ENCODE measurements at places on chromosomes 16 and 17.

- no peak for DNase-seq
These were observed 3.9 kb upstream of the SETD1A start for GRCh38 chr16:30953511-30954124.

DNA sequence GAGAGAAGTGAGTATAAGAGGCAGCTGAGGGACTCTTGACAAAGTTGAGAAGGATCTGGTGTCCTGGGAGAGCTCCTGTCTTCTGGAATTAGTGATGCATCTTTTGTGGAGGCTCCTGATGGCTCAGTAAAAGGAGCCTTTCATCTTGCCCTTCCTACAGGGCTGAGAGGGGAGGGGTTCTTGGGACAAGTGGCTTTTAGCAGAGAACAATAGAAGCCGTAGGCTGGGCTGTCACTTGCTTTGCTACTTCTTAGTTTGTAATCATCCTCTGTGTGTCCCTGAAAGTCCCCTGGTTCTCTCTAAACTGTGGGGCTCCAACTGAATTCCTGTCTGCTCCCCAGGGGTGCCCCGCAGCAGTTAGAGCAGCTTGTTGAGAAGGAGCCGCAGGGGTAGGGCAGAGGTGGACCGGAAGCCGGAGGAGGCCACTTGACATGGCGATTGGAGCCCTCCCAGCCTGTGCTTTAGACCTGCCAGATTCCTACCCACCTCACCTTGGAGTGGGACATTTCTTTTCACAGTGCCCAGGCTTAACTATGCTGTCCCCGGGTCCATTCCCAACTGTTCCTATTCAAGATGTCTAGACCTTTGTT is 85.1 kb downstream of the PRKCA start:
- no peak for DNase-seq

- DNase-seq = no peak
These were observed 96.6 kb downstream of the SPECC1 start for GRCh38 chr17:20105539-20106280.

DNA sequence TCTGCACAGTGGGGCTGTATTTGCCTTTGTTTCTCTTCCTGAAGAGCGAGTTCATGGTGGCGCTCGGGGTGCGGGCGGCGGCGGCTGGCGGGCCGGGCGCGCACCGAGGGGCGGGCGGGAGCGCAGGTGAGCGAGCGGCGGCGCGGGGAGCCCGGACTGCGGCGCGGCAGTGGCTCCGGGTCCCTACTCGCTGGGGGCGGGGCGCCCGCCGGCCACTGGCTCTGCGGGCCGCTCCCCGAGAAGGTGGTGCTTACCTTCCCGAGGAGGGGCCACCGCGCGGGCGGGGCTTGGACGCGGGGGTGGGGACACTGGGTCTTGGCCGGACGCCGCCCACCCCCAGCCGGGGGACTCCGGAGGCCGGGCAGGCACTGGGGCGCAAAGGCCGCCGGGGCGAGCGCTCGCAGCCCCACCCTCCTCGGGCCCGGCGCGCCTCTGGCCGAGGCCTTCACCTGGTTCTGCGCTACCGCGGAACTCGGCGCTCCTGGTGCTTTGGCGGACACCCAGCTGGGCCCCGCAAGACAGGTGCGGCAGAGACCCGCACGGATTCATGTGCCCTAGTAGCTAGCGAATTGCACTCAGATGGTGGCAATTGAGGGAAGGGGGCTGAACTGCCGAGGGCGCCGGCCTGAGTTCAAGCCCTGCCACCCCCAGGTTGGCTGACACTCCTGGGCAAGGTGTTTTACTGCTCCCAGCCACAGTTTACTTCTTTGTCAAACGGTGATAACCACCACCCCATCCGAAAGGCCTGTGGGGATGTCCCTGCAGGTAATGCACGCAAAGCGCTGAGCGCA is at the start of gene PPL:
PPL (minus strand) TSS at position 158 of the 791 bp plus-strand sequence; CDS start at position 55, 103 bp downstream.
- no peak for DNase-seq

GRCh38 chr17:50339381-50339780 is 6.5 kb upstream of the XYLT2 start:
- no peak for DNase-seq

GRCh38 chr16:87636050-87636684 is 33.9 kb downstream of the JPH3 start:
- peak; percentile 61 for DNase-seq

DNA sequence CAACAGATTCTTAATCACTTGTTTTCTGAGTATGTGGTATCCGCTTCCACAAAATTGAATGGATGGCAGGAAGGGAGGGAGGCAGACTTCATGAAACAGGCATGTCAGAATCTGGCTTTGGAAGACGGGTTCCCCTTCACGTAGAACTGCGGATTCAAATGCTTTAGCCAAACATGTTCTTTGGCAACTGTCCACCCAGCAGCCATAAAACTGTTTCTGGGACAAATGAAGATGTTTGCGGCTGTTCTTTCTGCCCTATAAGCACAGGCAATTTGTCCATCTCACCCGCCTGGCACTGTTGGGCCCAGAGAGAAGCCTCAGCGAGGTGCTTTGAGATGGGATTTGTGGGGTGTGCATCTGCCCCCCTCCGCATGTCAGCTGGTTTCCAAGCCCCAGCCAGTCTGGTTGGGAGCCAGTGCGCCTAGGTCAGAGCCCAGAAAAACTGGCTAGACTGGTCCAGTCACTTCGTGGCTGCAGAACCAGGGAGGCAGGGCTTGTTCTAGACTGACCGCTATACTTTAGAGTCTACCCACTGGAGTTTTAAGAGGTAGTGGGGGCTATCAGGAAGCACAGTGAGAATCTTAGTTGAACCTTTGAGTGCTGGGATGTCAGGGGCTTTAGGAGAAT is 6.3 kb downstream of the CRHR1 start:
- no peak for DNase-seq

- DNase-seq = no peak
These were observed 14.4 kb downstream of the GJD3 start for GRCh38 chr17:40349895-40350688.

DNA sequence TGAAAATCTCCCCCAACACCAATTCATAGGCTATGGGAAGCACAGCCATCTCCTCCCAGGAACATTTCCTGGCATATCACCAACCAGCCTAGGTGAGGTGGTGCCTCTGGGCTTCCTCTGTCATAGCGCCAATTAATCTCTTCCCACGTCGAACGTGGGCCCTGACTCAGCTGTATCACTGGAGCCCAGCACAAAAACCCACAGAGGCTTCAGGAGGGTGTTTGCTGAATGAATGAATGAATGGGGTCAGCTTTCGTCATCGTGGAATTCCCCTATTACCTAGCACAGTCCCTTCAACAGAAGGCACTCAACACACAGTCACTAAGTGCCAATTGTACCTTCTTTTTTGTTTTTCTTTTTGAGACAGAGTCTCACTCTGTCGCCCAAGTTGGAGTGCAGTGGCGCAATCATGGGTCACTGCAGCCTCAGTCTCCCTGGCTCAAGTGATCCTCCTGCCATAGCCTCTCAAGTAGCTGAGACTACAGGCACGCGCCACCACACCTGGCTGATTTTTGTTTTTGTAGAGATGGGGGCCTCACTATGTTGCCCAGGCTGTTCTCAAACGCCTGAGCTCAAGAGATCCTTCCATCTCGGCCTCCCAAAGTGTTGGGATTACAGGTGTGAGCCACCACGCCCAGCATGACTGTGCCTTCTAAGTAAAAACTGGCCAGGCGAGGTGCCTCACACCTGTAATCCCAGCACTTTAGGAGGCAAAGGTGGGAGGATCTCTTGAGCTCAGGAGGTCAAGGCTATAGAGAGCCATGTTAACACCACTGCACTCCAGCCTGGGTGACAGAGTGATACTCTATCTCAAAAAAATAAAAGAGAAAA is 4.1 kb downstream of the ZNF688 start:
- no peak for DNase-seq

DNA sequence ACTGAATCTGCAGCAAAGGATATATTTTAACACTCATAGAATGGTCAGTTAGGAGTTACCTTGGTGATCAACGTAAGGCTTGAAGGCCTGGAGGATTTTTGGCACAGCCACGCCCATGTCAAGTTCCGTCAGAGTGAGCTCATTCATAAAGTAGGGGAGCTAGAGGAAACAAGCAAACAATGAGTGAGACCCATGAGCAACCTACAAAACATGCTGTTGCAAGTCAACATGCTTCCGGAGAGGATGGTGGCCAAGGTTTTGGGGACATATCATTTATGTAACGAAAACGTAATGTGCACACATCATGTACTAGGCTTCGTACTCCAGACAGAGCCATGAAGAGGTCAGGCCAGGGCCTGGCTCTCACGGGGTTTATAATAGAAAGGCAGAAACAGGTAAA is 41.1 kb upstream of the ERN1 start:
- DNase-seq = no peak

- no peak for DNase-seq
These were observed 41.7 kb downstream of the LYRM1 start for GRCh38 chr16:20942256-20942655.

DNA sequence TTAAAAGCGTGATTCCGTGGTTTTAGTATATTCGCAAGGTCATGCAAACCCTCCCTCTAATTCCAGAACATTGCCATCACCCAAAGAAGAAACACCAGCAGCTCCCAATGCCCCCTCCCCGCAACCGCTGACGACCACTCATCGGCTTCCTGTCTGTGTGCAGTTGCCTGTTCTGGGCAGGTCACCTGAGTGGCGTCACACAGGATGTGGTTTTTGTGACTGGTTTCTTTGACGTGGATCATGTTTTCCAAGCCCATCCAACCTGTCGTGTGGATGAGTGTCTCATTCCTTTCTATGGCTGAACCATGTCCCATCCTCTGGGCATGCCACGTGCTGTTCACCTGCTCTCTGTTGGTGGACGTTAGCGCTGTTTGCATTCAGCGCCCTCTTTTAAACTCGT is 8.2 kb upstream of the ATP2C2 start:
- DNase-seq = no peak

GRCh38 chr17:37483311-37484039 is 6.2 kb upstream of the DUSP14 start:
- no peak for DNase-seq

DNA sequence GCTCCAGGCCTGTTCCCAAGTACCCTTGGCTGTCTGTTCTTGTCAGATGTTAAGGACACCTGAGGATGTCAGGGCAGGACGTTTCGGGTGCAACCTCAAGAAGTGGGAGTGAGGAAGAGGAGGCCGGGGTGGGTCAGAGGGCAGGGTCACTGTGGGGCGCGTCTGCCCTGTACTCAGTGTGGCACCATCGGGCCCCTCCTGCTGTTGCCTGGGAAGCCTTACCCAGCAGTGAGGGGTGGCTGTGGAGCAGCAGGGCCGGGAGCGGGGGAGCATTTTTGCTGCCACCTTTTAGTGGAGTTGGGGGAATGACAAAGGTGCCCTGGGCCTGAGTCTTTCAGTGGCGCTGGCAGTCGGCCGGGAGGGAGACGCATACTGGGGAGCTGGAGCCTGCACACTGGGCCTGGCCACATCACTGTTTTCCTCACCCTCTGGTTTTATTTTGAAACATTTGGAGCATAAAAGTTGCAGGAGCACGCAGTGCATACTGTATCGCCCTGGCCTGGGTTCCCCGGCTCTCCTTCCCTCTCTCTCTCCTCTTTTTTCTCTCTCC is 11.1 kb upstream of the FLYWCH1 start:
- DNase-seq = no peak

GRCh38 chr17:45149037-45149668 is 878 bp downstream of the HEXIM1 start:
- DNase-seq = peak; percentile 81

DNA sequence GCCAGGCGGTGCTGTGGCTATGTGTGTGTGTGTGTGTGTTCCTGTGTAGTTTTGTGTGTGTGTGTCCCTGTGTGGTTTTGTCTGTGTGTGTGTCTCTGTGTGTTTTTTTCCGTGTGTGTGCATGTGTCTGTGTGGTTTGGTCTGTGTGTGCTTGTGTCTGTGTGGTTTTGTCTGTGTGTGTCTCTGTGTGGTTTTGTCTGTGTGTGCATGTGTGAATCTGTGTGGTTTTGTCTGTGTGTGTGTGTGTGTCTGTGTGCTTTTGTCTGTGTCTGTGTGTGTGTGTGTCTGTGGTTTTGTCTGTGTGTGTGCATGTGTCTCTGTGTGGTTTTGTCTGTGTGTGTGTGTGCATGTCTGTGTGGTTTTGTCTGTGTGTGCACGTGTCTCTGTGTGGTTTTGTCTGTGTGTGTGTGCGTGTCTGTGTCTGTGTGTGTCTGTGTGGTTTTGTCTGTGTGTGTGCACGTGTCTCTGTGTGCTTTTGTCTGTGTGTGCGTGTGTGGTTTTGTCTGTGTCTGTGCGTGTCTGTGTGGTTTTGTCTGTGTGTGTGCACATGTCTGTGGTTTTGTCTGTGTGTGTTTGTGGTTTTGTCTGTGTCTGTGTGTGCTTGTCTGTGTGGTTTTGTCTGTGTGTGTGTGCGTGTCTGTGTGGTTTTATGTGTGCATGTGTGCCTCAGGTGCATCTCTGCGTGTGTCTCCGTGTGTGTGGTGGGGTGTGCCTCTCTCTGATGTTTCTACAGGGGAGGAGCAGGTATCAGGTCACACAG is 62.3 kb downstream of the ZDHHC7 start:
- no peak for DNase-seq

- DNase-seq = no peak
These were observed 40.7 kb upstream of the GPR139 start for GRCh38 chr16:20114356-20114755.

DNA sequence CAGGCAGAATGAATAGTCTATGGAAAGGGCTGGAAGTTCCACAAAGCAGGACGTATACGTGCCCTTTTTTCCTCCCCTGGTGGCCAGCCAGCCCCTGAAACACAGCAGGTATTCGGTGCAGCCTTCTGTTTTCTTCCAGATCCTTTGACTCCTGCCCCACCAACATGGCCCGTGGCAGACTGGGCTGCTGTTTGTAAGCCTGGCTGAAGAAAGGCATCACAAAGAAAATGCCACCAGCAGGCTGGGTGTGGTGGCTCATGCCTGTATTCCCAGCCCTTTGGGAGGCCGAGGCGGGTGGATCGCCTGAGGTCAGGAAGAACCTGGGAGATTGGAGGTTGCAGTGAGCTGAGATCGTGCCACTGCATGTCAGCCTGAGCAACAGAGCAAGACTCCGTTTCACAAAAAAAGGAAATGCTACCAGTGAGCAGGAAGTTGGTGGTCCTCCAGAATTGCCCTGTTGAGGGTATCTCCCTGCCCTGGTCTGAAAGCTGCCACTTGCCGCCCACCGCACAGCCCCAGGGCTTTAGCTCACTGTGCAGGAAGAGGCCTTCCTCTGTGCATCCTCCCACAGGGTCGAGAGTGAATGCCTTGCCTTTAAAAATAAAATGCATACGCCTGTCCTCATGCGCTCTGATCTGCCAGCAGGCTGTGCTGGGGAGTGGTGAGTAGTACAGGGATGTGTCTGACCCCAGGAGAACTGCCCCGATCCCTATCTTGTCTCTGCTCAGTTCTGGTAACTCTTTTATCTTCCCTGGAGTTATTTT is 587.7 kb downstream of the MAF start:
- no peak for DNase-seq

GRCh38 chr17:75456039-75456416 is 407 bp upstream of the TMEM94 start:
- no peak for DNase-seq

DNA sequence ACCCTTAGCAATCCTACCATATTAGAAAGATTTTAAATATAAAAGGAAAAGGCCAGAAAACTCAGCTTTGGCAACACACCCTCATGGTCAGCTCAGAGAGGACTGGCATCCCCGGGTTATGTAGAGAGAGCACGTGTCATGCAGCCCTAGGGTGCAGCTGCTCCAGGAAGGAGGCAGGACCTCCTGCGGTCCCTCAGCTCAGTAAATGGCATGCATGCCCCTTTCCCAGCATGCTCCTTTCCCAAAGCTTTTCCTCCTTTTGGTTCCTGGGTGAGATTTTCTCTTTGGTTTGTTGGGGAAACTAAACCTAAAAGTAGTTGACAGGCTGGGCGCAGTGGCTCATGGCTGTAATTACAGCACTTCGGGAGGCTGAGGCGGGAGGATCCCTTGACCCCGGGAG is 3.9 kb downstream of the GAN start:
- DNase-seq = no peak

Measured in C1 segment of cervical spinal cord (tissue), 14 donors.